ENCODE measurements at places on chromosomes 2 and 18.

DNA sequence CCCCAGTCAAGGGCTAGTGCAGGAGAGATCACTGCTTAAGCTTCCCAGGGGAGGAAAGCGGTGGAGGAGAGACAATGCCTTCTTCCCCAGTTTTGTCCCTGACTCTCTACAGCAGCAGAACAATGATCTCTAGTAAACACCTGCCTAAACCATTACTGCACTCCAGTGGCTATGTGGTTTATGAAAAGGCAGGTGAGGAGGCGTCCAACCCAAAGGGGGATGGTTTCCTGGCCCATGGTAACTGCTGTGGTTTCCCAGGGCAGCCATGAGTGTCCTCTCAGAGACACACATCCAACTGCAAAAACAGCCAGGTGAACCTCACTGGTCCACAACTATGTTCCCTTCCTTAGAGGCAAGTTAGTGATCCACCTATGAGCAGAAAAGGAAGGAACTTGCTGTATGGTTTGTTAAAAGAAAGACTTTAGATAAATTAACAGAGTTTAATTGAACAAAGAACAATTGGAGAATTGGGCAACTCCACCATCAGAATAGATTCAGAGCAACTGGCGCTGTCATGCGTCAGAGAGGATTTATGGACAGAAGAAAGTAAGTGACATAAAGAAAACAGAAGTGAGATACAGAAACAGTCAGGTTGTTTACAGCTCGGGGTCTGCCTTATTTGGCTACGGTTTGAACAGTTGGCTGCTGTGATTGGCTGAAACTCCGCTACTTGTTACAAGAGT, 4.8 kb upstream of the TTC39C start:
- DNase-seq, result no peak

- no peak for DNase-seq
These were observed 89.4 kb upstream of the LRRTM1 start for GRCh38 chr2:80393991-80394390.

DNA sequence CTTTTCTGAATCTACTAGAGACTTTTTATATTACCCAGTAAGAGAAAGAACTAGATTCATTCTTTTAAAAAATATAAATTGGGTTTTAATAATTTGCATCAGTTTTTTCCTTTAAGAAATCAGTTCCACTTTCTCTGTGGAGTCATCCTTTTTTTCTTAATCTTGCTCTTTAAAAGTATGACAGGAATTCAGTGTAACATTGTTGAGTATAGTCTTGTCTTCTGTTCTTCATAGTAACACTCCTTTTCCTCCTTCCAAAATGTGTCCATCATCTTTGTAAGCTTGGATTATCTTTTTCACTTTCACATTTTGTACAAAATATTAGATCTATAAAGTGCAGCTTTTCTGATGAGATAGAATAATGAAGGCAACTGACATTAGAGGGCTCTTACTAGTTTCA, 135.4 kb downstream of the HAUS1 start:
- DNase-seq, result no peak

DNA sequence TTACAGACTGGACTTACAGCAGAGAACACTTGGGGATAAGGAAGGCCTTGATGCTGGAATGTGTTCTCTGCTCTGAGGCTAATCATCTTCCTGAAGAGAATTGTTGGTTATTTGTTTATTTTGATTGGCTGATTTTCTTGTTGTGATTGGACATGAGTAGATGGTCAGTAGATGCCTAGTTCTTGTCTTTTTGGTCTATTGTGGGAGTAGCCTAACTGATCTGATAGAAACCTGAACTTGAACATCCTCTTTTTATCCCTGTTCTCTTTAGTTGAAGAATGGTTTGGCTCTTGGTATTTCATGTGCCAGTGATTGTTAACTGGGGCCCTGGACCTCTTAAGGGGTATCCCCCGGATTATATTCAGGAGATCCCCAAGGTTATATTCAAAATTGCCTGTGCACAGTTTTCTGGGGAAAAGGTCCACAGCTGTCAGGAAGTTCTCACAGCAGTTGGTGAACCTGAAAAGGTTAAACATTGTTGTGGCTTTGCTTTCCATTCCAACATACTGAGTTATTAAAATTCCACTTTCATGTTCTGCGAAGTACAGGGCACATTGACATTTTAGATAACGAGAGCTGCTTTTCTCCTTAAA, 13.6 kb downstream of the TWSG1 start:
- no peak for DNase-seq

DNA sequence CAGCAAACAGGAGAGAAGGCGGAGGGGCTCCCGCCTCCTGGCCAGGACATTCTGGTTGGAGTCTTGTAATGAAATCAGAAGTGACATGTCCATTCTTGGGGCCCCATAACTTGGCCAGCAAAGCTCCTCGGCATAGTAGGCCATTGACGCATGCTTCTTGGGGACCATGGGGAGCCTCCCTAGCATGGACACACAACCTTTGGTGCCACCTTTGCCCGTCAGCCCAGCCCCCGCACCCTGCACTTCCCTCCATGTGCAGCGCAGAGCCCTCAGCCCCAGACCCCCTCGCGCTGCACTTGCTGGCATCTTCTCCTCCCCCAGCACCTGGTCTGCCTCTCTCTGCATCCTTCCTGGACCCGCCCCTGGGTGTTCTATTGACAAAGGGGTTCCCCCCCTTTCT, 23.1 kb downstream of the DCDC2C start:
- no peak for DNase-seq

DNA sequence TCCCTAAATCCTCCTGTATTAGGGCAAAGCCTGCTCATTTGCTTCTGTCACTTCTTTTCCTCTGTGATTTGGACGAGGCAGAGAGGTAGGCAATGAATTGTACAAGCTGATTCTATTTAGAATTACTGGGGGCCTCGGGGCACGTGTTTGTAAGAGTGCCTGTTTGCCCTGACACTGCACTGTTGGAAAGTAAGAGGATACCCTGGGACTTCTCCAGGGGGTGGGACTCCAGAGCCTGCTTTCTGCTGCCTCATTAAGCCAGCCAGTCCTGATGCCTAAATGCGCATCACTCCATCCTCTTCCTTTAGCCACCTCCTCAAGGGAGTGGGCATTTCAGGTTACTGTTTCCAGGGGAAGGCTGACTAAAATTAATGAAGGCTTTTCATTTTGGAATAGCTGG, 134.3 kb downstream of the TDRD15 start:
- no peak for DNase-seq

DNA sequence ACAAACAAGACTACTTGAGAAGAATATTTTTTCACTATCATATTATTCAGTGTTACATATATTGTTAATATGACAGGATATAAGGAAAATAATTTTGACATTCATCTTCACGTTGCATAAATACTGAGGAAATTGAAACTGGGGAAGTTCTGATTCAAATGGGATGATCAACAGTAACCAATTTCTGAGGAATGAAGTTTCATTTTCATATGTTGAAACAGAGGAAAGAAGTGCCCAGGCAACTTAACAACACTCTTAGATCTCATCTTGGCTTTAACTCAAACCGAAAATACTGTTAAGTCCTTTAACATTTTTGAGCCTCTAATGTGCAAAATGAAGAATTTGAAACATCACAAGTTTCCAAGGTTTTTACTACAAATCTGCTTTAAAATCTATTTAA, 612.2 kb upstream of the VRK2 start:
- no peak for DNase-seq

- DNase-seq, result no peak
These were observed 60.1 kb downstream of the SLC66A3 start for GRCh38 chr2:11215407-11215806.

GRCh38 chr18:75016025-75016717, 192.8 kb downstream of the PTGR3 start:
- no peak for DNase-seq

GRCh38 chr2:235533198-235533597, 39.4 kb downstream of the AGAP1 start:
- no peak for DNase-seq

- no peak for DNase-seq
These were observed 1202.8 kb downstream of the CNTNAP5 start for GRCh38 chr2:125227843-125228392.

GRCh38 chr2:214019973-214020345, 390.9 kb upstream of the VWC2L start:
- DNase-seq, result no peak

DNA sequence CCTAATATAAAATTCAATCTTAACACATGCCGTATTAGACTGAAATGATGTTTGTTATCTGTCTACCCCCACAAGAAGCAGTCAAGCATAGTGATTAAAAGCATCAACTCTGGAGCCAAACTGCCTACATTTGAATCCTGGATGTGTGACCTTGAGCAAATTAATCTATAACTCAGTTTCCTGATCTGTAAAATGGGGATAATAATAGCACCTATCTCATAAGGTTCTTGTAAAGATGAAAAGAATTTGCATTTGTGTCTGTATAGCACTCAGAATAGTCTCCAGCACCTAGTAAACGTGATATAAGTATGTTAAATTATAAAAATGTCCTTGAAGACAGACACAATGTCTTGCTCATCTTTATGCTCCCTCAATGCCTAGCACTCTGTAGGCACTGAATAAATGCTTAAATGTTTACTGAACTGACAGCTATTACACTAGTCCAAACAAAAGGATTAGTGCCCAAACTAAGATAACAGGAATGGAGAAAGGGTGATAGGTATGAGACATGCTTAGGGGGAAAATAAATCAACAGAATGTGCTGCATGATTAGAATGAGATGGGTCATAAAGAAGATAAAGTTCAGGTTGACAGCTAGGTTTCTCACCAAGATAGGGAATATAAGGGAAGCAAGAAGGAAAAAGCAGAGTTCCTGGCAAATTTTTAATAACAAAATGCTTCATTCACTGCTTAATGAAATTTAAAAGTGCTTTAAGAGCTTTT, 180.6 kb downstream of the ATAD2B start:
- no peak for DNase-seq

DNA sequence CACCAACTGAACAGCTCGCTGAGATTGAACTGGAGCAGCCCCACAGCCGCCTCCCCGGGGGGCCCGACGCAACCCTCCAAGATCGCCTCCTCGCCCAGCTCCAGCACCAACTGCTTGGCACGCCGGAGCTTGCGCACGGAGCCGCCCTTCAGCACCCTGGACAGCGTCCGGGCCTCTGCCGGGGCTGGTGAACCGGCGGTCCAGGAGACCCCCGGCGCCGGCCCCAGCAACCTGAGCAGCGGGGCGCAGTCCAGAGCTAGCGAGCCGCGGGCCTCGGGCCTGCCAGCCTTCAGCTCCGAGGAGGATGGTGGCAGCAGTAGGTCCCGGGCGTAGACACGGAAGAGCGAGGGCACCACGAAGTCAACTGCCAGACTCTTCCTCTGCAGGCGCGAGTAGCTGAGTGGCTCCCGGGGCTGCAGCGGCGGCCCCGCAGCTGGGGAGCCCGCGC, 1.2 kb downstream of the ALK start:
- peak; percentile 25 for DNase-seq

DNA sequence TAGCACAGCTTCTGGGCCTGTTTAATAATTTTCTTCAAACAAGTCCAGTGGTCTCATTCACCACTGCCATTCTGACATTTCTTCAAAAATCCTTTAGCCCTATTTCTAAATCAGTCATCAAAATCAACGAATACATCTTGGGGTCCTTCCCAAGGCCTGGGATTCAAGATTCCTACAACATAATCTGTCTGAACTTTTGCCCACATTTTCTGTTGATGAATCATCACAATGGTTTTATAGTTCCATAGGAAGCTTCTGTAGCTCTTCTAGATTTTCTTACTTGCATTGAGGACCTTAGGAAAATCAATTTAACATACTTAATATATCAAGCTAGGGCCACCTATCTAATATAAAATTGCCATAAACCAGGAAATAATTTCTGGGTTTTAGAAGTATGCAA, 811.8 kb upstream of the ACVR2A start:
- DNase-seq, result no peak

- DNase-seq, result no peak
These were observed 286.2 kb upstream of the ACVR2A start for GRCh38 chr2:147558620-147559019.

DNA sequence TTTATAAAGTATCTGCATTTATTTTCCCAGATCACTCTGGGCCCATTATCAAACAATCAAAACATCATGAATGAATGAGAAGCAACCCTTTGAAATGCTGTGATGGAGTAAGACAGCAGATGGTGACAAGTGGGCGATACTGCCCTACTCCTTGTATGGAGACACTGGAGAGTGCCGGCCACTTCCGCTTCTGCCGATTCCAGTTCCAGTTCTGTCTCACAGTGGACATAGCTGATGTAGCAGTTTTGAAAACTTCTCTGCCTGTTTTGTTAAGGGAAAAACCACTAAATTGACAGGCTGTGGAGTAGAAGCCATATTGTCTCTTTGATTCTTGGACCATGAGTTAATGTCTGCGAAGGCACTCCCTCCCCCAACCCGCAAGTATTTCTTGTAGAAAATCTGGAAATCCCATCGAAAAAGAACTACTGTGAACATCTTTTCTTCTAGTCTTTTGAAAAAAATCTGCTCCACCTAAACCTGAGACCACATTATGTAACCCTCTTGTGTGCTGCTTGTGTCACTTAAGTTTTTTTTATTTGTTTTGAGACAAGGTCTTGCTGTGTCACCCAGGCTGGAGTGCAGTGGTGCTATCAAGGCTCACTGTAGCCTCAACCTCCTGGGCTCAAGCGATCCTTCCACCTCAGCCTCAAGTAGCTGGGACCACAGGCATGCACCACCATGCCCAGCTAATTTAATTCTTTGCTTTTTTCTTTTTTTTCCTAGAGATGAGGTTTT, 133.5 kb downstream of the TANC1 start:
- DNase-seq, result no peak

DNA sequence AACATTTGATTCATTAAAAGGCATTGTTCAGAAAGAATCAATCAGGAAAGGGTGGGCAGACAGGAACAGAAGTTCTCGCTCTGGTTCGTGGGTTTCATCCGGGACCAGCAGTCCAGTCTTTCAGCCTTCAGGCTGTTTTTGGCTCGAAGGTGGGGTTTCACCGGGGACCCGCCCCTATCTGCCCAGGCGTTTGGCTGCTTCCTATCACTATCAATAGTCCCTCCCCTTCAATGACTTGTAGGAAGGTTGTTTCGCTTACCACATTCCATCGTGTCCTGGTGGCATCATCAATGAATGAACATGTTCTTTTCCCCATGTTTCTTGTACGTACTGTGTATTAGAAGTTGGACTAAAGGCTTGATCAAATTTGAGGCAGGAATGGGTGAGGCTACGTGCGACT, 130.3 kb downstream of the NEDD4L start:
- no peak for DNase-seq
